Hematopoietic multipotent progenitor cell treated with erythropoietin and hydrocortisone succinate and interleukin-3 and kit ligand, for 4 days (in vitro differentiated cells): ENCODE measurements at places on chromosomes 5 and 9.

GRCh38 chr9:81787747-81788632 is 98.6 kb upstream of the TLE1 start:
- peak; percentile 81 for DNase-seq

GRCh38 chr5:37308793-37309192 is 59.6 kb upstream of the CPLANE1 start:
- peak; percentile 43 for DNase-seq

DNA sequence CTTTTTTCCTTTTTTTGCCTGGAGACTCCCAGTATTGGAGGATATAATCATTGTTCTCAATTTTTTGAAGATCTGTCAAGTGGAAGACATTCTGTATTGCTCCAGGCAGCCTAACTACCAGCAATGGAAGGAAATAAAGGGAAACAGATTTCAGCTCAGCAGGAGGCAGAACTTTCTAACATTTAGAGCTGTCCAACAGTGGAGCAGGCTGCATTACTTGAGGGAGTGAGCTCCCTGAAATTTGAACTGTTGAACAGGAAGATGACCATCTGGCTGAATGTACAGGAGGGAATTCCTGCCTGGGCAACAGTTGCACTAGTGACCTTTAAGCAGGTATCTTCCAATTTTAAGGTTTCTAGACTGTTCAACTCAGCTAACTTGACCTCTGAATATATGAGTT is 1.1 kb upstream of the GAPVD1 start:
- no peak for DNase-seq

DNA sequence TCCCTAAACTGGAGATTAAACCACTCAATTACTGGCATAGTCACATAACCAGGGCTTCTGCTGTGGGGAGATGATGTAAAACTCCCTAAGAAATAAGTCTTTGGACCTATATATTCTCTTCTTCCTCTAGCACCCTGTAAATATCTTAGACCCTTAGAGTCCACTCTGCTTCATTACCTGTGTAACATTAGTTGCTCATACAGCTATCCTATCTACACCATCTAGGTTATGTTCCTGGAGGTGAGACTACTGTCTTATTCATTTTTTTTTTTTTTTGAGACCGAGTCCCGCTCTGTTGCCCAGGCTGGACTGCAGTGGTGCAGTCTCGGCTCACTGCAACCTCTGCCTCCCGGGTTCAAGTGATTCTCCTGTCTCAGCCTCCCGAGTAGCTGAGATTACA is 9.6 kb upstream of the TICAM2 start:
- DNase-seq: no peak

- DNase-seq: no peak
Observed at GRCh38 chr5:121937762-121938161, 24.0 kb upstream of the SRFBP1 start.

DNA sequence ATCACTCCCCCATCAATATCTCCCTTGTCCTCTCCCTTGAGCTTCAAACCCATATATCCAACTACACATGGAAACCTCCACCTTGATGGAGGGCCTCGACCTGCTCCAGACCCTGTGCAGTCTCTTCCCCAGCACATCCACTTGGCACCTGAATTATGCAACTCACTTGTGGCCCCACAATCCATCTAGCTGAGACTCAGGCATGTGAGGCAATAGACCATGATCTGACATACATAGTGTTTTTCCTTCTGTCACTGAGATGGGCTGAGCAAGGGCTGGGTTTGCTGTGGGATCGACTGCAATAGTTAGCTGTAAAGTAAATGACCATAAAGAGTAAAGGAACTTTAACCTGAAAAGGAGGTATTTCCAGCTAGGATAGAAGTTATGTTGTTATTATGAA is 172.9 kb upstream of the RAD23B start:
- DNase-seq: no peak

- no peak for DNase-seq
Observed at GRCh38 chr5:33936381-33937016, at the start of gene RXFP3. Gene RXFP3 (plus strand): TSS chr5:33936386. CDS start chr5:33936741, 355 bp downstream.

- no peak for DNase-seq
Observed at GRCh38 chr9:27566118-27566517, 7.2 kb downstream of the C9orf72 start.

- peak; percentile 48 for DNase-seq
Observed at GRCh38 chr9:127452691-127453090, 1.4 kb downstream of the LRSAM1 start.

DNA sequence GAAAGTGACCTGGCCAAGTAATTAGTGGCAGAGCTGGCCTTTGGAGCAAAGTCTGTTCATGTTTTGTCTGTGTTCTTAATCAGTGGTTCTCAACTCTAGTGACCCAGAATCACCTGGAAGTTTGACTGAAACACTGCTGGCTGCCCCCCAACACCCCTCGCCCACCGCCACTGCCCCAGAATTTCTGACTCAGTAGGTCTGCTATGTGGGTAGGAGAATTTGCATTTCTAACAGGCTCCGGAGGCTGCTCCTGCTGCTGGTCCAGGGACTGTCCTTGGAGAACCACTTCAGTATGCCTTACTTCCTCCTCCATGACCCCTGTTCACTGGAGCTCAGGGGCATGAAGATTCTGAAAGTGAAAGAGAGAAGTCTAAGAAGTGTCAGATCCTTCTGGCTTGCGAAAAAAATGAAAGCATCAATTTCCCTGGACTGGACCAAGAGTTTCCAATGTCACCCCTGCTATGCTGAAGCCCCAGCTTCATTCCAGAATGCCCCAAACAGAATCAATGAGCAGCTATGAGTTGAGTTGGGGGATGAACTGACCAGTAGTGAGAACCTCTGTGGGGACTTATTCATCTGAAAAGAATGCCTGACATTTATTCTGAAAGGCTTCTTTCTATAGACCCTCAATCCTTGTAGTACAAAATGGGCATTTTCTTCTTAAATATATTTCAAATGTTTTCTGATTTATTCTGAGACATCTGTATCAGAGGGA is 20.8 kb upstream of the COL15A1 start:
- DNase-seq: no peak

DNA sequence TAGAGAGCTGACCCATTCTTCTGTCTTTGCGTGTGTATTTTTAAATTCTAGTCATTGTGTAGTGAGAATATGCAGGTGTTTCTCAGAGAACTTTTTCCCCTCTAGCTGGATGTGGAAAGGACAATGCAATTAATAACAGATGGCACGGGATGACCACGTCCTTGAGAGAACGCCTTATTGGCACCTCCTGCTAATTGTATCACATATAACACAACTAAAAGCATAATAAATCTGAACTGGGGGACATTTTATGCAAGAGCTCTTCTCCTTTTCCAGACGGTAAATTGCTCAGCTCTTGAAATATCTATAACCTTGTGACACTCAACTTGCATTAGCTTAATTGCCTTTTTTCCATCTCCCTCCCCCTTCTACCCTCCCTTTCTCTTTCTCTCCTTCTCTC is 62.9 kb upstream of the IZUMO3 start:
- no peak for DNase-seq

- DNase-seq: peak; percentile 87
Observed at GRCh38 chr5:154025951-154026350, 12.8 kb downstream of the FAM114A2 start.

DNA sequence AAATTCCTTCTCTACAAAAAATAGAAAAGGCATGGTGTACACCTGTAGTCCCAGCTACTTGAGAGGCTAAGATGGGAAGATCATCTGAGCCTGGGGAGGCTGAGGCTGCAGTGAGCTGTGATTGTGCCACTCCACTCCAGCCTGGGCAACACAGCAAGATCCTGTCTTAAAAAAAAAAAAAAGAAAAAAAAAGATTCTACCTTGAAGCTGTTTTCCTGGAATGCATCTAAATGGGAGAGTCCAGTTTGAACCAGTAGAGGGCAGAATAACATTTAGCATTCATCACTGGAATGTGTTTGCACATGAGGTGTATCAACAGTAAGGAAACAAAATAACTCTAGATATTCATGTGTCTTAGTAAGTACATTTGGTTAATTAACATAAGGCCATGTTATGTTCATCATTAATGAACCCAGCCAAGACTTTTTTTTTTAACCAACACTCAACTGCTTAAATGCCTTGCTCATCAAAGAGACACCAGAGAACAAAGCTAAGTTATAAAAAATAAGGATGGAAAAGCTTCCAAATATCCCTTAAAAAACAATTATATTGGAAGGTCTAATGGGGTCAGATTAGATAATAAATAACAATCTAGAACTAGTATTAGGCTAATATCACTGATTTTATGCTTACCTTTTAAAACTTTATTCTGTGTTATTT is 16.1 kb downstream of the IFNE start:
- peak; percentile 77 for DNase-seq

DNA sequence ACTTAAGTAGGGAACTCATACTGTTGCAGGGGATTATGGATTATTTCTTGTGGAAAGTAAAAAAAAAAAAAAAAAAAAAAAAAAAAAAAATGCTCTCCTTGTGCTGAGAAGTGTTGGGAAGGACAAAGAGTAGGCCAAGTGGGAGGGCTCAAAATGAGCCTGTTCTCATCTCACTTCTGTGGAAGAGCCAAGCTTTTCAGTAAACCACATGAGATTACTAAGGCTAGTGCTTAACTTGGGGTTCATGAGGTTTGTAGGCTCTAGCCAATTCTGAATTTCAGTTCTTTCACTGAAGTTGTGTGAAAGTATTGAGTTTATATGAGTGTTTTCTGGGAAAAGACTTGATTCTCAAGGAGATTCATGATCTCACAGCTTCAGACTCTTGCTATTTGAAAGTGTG is 23.0 kb upstream of the CEP78 start:
- no peak for DNase-seq

GRCh38 chr5:95086927-95087815 is 197.7 kb downstream of the MCTP1 start:
- peak; percentile 79 for DNase-seq

- no peak for DNase-seq
Observed at GRCh38 chr9:100012279-100012678, 86.5 kb downstream of the ERP44 start.

GRCh38 chr9:20906326-20906725 is 125.1 kb downstream of the HACD4 start:
- DNase-seq: no peak

- DNase-seq: peak; percentile 20
Observed at GRCh38 chr5:1201327-1202025, at the start of gene SLC6A19. Gene SLC6A19 (plus strand): TSS chr5:1201595. CDS start chr5:1201651, 56 bp downstream.

GRCh38 chr5:67133776-67134175 is 62.8 kb downstream of the CD180 start:
- no peak for DNase-seq

- no peak for DNase-seq
Observed at GRCh38 chr5:152397581-152397980, 7.5 kb downstream of the NMUR2 start.

DNA sequence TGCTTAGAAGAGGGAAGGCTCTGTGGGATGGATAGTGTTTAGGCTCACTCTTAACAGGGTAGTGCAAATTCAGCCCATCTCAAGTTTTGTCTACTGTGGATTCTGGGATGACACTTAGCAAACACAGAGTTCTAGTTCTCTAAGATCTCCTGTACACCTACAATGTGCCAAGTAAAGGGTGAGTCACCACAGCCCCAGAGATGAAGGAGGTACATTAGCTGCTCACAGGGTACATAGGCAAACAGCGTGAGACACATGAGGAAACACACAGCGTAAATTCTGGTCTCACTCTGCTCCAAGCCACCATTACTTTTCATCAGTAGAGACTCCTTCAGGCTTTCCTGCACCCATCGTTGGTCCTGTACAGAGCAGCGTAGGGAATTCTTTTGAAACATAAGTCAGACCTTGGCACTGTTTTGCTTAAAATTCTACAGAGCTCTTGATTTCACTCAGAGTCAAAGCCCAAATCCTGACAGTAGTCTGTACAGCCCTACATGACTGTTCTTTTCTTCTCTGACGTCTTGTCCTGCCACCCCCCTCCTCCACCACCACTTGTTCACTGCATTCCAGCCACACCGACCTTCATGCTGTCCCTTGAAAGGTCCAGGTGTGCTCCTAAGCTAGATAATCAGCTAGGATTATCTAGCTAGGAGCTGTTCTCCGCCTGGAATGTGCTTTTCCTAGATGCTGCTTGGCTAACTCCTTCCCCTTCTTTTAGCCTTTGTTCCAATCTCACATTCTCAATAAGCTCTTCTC is 8.7 kb downstream of the ASTN2 start:
- no peak for DNase-seq

DNA sequence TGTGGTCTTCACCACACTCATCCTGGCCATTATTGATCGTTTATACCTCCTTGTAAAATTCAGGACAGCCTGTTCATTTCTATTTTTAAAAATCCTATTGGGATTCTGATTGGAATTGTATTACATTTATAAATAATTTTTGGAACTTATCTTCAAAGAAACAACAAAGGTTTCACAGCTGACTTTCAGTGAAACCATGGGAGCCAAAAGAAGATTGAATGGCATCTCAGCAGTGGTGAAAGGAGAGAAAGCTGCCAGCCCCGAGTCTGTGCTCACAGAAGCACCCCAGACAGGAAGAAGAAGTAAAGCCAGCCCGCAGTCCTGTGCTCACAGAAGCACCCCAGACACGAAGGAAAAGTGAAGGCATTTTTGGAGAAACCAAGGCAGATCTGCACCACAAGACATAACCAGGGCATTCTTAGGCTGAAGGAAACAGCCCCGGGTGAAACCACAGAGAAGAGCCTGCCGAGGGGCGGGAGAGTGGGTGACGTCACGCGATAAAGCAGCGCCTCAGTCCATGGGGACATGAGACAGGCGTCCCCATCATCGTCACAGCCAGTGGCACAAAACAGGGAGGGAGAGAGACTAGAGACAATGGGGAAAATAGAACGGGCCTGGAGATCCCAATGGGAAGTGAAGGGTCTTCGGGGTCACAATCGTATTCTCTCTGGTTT is 42.5 kb upstream of the SLC9A3 start:
- DNase-seq: no peak

DNA sequence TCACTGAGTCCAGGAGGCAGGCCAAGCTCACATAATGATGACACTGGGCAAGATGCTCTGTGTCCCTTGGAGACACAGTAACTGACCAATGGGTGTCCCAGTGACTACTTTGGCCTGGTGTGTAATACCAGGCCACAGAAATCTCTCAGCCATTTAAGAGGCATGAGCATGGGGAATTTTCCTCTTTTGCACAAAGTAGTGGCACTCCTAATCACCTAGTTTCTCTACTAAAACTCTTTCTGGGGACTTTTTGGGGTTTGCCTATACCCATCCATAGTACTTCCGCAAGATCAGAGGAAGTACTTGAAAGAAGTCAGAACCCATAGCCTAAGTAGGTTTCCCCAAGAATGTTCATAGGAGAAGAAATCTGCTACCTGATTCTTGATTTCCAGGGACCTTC is 161.9 kb downstream of the ARSB start:
- DNase-seq: no peak

DNA sequence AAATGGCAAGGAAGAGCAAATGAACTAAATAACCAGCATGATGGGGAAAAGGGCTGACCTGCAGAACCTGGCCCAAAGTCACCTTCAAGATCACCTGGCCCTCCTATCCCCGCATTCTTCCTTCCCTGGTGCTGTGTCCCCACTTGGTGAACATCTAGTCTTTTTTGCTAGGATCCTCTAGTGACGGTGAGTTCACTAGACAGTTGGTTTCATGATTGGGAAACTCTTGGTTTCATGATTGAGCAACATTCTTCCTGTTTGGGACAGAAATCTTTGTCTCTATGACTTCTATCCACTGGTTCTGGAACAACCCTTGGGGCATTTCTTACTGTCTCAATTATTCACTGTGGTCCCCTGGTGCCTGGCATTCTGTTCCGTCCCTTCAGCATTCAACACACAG is 50.2 kb upstream of the DAB2IP start:
- peak; percentile 58 for DNase-seq

- no peak for DNase-seq
Observed at GRCh38 chr9:137638680-137639079, 19.9 kb downstream of the EHMT1 start.

- DNase-seq: no peak
Observed at GRCh38 chr5:167982-168660, 23.2 kb upstream of the LRRC14B start.

- DNase-seq: no peak
Observed at GRCh38 chr5:104199771-104200170, 637.2 kb upstream of the NUDT12 start.
